ENCODE measurements at places on chromosomes 1 and 21.

GRCh38 chr1:165456861-165457260 lies 11.9 kb upstream of the RXRG start:
- no peak for DNase-seq

- DNase-seq: no peak
Observed at GRCh38 chr1:108124622-108125311, 75.4 kb downstream of the SLC25A24 start.

DNA sequence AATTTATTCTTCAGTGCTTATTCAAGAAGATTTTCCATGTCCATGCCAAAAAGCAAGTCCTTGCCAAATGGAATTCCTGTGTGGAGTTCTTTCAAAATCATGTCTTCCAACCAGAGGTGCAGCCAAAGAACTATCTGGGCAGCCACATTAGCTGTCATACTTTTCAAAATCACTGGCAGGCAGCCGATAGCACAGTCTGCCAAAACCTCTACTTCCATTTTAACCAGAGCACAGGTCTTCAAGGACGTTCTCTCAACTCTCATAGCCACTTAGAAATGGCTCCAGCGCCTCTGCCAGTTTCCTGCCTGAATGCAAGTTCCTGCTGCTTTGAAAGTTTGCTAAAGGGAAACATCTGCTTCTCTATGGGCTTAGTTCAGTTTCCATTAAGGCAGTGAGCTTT lies 975.7 kb upstream of the ADGRL4 start:
- peak; percentile 89 for DNase-seq

DNA sequence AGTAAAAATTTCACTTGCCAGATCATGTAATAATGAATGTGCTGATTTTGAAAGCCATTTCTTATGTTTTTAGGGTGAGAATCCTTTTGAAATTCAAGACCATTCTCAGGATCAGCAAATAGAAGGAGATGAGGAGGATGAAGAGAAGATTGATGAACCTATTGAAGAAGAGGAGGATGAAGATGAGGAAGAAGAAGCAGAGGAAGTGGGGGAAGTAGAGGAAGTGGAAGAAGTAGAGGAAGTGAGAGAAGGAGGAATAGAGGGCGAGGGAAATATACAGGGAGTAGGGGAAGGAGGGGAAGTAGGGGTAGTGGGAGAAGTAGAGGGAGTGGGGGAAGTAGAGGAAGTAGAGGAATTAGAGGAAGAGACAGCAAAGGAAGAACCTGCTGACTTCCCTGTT lies 32.4 kb downstream of the ZNF326 start:
- no peak for DNase-seq

GRCh38 chr21:21963911-21964310 lies 965.7 kb downstream of the NCAM2 start:
- DNase-seq: no peak

DNA sequence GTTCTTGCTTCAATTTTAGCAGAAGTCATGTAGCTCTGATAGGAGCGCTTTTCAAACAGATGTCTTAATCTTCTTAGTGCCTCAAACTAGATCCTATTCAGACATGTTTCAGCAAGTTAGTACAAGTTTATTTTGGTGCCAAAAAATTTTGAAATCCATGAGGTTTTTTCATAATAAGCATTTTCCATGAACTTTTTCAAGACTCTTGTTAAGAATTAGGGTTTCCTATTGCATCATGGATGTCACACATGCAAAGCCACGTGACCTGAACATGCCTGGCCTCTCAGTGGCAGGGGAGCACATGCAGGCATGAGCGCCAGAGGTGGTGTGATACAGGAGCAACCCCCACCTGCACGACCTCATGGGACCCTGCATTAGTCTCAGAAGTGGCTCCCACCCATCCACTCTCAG lies 67.6 kb downstream of the POFUT2 start:
- DNase-seq: peak; percentile 58

GRCh38 chr1:168371477-168371876 lies 90.8 kb downstream of the TBX19 start:
- no peak for DNase-seq

GRCh38 chr1:183300395-183300794 lies 114.3 kb downstream of the LAMC2 start:
- DNase-seq: no peak

DNA sequence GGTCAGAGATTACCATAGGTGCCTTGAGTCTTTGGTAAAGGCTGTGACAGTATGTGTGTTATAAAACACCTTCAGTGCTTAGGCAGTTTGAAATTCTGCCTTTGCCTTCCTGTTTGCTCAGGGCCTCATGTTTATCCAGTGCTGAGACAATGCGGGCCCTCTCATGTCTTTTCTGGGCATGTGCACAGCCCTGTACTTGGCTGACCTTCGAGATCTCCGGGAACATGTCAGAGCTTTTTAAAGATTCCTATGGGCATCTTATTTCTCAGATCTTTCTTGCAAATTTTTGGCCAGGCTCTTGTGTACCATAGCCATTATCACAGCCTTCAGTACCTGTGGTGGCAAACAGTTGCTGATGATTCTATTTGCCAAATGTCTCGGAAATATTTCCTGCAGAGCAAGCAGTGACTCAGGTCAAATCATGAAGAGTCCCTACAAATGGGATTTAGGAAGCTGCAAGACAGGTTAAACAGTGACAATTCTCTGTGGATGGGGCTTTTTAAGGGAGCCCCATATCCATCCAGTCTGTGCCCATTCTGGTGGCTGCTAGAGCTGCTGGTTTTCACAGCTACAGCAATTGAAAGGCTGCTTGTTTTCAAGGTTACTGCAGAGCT lies 42.1 kb downstream of the HOOK1 start:
- DNase-seq: no peak

- DNase-seq: no peak
Observed at GRCh38 chr1:236623371-236624166, 19.3 kb upstream of the HEATR1 start.

DNA sequence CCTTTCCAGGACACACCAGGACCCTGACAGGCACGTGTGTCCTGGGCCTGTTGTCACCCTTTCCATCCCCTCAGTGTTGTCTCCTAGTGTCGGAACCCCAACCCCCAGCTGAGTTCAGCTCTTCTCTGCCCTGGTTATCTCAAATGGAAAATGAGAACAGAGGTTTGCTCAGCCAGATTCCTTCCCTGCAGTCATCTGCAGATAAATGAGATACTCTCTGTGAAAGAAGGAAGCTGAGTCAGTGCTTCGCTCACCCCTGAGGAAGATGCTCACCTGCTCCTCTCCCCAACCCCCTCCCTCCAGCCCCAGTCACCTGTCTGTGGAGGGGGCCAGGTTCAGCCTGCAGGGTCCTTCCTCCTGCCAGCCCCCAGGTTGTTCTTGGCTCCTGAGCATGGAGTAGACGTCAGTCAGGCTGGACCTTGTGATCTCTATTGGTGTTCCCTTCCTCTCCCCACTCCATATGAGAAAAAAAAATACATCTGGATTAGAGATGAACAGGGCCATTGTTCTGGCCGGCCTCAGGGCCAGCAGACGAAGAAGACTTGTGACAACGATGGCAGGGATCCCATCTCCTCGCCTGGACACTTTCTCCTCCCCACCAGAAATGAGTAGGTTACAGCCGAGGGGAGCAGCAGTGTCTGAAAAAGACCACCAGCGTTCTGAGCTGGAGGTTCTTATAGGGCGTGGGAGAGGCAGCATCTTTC lies 20.9 kb downstream of the PHGDH start:
- DNase-seq: no peak

DNA sequence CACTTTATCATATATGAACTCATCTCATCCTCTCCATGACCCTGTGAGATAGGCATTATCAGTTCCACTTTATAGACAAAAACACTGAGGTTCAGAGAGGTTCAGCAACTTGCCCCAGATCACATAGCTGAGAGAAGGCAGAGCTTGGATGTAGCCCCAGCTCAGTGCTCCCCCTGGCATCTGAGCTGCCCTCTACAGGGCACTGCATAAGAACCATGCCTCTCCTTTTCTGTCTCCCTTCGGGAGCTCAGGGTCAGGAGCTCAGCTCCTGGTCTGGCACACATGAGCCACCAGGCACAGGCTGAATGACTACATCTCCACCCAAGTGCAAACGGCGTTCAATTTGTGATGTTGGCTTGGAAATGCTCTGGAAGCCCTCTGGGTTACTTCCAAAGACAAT lies 16.9 kb downstream of the RAB7B start:
- no peak for DNase-seq

DNA sequence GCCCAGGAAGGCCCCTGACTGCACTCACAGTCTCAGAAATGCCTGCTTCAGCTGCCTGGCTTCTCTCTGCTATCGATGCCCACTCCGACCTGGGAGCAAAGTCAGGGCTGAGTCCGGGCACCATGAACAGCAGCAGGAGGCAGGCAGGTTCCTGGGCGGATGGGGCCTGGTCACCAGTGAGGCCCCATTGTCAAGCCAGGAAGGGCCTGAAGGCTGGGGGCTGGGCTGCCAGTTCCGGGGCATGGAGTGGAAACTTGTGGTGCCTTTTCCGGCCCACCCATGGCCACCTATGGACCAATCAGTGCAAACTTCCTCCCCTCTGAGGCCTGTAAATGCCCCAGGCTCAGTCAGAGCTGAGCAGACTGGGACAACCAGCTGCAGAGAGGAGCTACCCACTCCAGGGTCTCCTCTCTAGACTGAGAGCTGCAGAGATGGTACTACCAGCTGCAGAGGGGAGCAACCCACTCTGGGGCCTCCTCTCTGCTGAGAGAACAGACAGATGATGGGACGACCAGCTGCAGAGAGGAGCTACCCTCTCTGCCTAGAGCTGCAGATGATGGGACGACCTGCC lies 286.5 kb downstream of the SMYD3 start:
- DNase-seq: no peak

GRCh38 chr1:79042539-79042938 lies 36.0 kb upstream of the ADGRL4 start:
- DNase-seq: no peak

- DNase-seq: no peak
Observed at GRCh38 chr1:41222496-41222895, 19.6 kb downstream of the SCMH1 start.

DNA sequence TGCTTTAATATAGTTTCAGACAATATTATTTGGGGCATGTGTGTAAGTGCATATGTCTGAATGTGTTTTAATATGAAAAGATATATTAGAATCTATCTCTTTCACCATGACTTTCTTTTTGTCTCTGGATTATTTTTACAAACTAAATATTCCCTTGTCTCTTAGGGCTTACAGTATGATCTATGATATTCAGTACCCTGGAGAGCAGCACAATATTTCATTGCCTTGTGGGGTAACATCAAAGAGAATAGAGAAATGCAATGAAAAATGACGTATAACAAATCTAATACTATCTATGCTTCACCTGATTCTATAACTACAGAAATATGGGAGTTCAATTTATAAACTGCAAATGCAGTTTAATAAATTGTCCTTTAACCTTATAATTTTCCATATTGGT lies 2084.5 kb downstream of the MRPL39 start:
- no peak for DNase-seq

- no peak for DNase-seq
Observed at GRCh38 chr1:112465122-112465521, 43.6 kb upstream of the WNT2B start.

- DNase-seq: no peak
Observed at GRCh38 chr1:91729621-91730358, 156.2 kb downstream of the TGFBR3 start.

GRCh38 chr1:193322211-193322610 lies 135.8 kb upstream of the B3GALT2 start:
- no peak for DNase-seq

DNA sequence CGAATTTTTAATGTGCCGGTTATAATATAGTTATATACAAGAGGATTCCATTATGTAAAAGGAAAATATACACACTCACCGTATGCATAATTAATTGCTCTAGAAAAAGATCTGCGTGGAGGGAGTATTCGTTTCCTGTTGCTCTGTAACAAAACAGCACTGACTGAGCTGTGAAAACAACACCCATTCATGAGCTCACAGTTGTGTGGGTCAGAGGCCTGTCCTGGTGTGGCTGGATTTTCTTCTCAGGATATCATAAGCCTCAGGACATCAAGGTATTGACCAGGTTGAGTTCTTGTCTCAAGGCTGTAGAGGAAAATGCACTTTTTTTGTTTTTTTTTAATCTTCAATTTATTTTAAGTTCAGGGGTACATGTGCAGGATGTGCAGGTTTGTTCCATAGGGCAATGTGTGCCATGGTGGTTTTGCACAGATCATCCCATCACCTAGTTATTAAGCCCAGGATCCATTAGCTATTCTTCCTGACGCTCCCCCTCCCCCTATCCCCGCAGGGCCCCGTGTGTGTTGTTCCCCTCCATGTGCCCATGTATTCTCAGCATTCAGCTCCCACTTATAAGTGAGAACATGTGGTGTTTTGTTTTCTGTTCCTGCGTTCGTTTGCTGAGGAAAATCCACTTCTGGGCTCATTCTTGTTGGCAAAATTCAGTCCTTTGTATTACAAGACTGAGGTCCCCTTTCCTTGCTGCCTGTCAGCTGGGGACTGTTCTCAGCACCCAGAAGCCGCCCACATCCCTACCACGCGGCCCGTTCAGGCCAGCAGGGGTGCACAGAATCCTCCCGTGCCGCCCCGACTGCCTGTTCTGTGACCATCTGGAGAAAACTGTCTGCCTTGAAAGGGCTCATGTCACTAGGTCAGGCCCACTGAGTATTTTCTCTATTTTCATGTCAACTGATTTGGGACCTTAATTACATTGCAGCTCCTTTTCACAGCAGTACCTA lies 87.4 kb upstream of the ERRFI1 start:
- DNase-seq: no peak

DNA sequence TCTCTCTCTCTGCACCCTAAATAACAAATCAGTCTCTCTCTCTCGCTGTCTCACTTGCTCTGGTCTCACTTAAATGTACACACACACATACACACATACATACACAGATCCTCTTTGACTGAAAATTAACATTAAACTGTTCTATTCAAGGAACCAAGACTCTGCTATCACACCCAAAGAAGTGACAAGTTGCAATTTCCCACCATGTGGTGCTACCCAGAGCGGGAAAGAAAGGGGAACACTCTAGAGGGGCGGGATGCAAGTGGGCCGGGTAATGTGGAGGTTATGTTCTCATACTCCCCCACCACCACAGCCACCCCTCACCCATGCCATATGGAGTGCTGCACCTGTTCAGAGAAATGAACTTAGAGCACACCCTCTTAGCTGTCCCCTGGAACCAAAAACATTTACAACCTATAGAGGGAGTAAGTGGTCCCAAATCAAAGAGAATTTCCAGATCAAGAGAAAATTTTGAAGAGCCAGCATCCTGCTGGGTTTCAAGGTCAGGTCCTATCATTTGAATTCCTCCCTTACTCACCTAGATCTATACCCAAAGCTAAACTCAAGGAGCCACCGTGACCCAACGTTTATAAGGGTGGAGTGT lies 319.4 kb downstream of the BRINP2 start:
- DNase-seq: no peak

DNA sequence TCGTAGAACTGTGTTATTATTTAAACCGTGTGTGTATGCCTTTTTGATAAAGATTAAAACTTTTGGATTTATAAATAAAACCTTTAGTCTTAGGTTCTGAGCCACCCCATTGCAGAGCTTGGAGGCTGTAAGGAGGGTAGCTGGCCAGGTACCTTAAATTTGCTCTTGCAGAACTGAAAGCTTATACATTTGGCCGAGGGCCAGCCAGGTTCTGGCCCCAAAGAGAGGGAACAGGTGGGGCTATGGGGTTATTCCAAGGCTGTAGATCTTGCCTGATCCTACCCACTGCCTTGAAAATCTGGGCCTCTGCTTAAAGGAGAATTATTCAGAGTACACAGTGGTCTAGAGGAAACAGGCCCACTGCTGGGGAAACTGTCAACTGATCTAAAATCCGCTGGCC lies 59.6 kb downstream of the CAMK2N1 start:
- no peak for DNase-seq

Measured in ovary (tissue), 10 donors.